ENCODE measurements at places on chromosomes 6 and 20. TPM values are rescaled to one million over a fixed set of nuclear protein-coding genes. Genes with fewer than 3 reads are reported as not detected.

DNA sequence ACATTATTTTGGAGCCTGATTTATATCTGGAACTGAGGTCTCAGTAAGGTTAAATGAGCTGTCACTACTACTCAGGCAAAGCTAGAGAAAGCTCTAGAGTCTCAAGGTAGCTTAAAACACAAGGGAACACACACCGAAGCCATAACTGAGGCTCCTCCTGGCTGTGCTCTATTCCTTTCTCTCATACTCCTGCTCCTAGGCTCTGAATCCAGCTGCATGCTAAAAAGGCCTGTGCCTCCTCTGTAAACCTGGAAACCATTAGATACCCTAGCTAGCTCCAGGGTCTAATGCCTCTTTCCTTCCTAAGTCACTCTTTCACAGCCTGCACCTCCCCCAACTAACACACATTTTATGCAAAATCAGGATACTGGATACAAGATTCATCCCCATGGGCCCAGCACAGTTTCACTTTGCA lies 17.1 kb downstream of the RIPOR2 start:
- DNase-seq = no peak

GRCh38 chr20:18879262-18879661 lies 65.7 kb downstream of the SCP2D1 start:
- no peak for DNase-seq

DNA sequence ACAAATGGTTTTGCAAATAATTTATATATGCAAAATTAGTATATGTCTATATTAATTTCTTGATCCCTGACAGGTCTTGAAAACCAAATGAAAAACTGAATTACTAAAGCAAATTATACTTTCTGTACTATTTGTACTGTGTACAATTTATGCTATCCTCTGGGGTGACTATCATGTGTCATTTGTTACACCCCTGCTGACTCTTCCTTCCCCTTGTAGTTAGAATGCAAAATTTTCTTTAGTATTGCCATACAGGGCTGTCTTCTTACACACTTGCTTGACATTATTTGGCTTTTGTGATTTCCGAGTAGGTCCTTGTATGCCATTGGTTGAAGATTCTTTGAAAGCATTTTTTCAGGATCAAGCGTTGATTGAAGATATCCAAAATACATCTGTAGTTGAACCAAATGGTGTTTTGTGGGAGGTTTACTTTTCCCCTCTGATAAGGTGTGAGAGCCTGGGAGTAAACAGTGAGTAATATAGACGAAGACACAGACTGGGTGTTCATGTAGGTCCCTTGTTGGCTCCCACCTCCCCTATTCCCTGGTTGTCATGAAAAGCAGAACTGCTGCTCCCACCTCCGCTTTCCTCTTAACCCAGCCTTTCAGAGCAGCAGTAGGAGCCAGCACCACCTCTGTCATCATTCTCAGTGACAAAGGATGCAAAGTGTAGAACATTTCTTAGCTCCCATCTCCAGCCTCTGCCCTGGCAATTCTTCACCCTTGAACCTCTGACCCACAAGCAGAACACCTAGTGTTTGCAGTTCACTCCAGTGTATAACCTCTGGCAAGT lies 29.0 kb downstream of the NCOA7 start:
- no peak for DNase-seq

GRCh38 chr20:23646106-23646873 lies 8.5 kb upstream of the CST3 start:
- DNase-seq = no peak

GRCh38 chr6:71727632-71728294 lies 158.6 kb upstream of the RIMS1 start:
- DNase-seq = no peak

DNA sequence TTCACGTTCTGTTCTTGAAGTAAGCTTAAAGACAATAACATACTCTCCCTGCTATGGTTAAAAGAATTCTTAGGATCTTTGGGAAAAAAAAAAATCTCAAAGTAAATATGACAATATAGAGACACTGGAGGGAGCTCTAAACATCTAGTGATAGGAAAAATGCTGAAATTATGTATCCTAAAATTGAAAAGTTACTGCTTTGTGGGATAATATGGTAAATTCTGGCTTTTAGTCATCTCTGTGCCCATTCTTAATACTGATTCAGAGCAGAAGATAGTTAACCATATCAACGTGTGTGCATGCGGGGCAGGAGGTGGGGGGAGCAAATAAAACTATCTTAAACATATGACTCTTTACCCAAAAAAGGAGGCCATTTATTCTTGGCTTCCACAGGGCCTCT lies 165.4 kb downstream of the GMPR start:
- DNase-seq = no peak

- no peak for DNase-seq
These were observed 108.2 kb upstream of the NFATC2 start for GRCh38 chr20:51650685-51651134.

DNA sequence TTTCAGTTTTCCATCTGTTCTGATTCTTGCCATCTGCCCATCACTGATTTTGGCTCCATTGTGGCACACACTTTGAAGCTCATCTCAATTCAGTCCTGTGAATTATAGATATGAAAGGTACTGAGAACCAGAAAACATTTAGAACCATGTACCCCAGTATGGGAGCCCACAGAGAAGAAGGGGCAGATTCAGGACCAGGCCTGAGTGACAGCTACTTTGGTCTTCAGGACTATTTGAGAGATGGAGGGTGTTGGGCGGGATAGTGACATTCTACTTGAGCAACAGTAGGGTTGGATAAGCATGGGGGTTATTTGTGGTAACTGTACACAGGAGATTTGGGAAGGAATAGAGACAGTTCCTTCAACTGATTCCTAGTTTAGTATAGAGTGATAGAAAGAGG lies 259.2 kb upstream of the MANEA start:
- DNase-seq = no peak

GRCh38 chr6:71983131-71983530 lies 96.8 kb downstream of the RIMS1 start:
- DNase-seq = no peak

GRCh38 chr6:82410151-82410648 lies 46.6 kb downstream of the TPBG start:
- DNase-seq = no peak

GRCh38 chr6:121879149-121879548 lies 443.7 kb downstream of the GJA1 start:
- no peak for DNase-seq

GRCh38 chr20:60050193-60050947 lies 92.1 kb downstream of the CDH26 start:
- DNase-seq = no peak

The BPIFB1 gene
- total RNA-seq = 1.0 TPM

The SYCP2 gene
- 12.5 TPM for total RNA-seq

The RHAG gene
- not detected for total RNA-seq

The SAMD10 gene
- 0.96 TPM for total RNA-seq

Measured in breast epithelium (tissue), 4 donors.